Karpas-422 (cell line): ENCODE measurements at places on chromosomes 2 and 18. TPM values are rescaled to one million over a fixed set of nuclear protein-coding genes. Genes with fewer than 3 reads are reported as not detected.

DNA sequence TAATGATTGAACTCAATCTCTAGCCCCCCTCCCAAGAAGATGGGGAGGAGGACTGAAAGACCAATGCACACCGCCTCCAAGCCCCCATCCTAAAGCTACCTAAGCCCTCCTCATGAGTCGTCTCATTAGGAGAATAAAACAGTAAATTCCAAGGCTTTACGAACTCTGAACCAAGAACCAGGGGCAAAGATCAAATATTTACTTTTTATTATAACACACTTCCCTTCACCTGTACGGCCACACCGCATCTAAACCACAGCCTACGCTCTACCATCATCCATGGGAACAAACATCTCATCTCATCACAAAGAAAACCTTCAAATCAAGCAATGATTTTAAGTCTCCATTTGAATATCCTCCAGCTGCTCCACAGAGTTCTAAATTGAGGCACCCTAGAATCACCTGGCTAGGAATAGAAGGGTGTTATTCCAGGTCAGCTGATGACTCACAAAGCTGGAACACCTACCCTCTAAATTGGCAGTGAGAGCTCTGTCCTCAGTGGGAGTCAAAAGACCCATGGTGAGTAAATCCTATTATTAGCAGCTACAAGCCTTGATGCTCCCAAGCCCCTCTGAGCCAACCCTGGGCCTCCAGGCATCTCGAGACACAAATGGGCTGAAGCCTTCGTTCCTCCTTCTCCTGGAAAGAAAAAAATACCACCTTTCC, 45.6 kb upstream of the BZW1 start:
- no peak for DNase-seq

GRCh38 chr18:47490882-47491281, 239.4 kb upstream of the SKOR2 start:
- DNase-seq: no peak

DOK6 gene
- not detected in 2 replicates for total RNA-seq

- DNase-seq: no peak
These were observed 161.2 kb downstream of the DNAH7 start for GRCh38 chr2:195907474-195907873.

ANKRD30BL gene
- total RNA-seq: not detected in 2 replicates

RFTN2 gene
- total RNA-seq: not detected in 2 replicates

GRCh38 chr2:50480507-50480906, 551.4 kb downstream of the NRXN1 start:
- DNase-seq: no peak

DNA sequence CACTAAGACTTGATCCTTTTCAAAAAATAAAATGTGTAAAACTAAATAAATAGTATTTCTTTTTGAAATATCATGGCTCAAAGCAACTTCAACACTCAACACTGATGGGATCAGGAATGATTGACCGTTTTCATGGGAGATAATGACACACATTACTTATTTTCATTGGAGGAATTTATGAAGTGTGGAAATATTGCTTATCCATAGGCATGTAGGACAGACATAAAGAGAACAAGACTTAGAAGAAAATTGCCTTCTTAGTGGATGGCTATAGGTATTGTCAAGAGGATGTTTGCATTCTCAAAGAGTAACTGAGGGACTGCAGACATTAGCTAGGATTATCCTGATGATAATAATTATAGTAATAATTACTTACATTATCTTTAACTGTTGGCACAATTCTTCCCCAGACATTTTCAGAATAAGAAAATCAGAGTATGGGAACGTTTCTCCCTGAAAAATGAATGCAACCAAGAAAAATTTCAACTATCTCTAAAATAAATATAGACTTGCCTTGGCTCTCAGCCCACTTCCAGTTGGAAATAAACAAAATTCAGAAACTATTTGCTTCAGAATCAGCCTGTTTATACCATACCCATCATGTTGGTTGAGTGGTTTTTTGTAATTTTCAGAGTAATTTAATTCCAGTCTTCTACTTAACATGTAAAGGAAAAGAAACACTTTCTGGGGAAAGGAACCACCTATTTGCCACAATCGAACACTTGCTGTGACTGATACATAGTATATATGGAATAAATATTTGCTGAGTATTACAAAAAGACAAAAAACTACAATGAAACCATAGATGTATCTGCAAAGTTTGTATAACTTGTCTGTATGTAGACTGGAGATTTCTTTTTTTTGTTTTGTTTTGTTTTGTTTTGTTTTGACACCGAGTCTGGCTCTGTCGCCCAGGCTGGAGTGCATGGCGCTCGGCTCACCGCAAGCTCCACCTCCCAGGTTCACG, 165.7 kb downstream of the TMX3 start:
- no peak for DNase-seq

GRCh38 chr2:197852108-197852507, 47.7 kb downstream of the PLCL1 start:
- DNase-seq: no peak

LHCGR gene
- not detected in 2 replicates for total RNA-seq

GPR75 gene
- 6.6 and 11.4 TPM in 2 replicates for total RNA-seq

NPPC gene
- not detected in 2 replicates for total RNA-seq

CHAC2 gene
- 9.8 and 21.3 TPM in 2 replicates for total RNA-seq

DNA sequence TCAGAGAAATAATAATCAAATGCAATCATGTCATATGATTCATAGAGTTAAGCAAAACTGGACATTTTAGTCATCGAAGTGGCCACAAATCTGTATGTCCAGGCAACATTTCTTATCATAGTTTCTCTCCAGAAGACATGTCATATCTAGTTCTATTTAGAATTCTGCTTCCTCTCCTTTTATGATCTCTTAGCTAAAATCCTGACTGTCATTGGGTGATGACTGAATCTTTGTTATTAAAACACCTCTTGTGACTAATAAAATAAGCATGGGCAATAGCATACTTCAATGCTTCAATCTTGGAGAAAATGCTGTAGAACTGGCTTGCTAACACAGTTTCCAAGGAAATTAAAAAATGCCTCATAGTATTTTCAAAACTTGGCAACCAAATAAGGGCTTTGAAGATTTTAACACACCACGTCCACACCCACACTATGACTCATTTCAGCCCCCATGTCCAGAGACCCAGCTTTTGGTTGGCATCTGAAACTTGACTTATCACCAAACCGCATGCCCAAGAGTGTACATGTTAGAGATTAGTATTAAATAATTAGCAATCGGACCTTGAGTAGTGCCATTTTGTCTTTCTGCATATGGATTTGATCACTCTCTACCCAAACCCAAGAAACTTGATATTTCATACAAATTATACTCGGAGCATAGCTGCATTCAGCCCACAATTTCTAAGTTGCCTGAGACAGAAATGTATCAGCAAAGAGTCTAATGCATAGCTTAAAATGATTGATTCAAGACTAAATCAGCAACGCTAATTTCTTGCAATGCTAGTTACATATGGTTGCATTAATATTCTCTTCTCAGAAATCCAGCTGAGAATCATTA, 106.5 kb upstream of the ETAA1 start:
- no peak for DNase-seq

ALPG gene
- not detected in 2 replicates for total RNA-seq

- DNase-seq: no peak
These were observed 25.0 kb upstream of the SPP2 start for GRCh38 chr2:234025466-234025865.

DCDC2C gene
- total RNA-seq: not detected in 2 replicates

- no peak for DNase-seq
These were observed 54.2 kb downstream of the ACKR3 start for GRCh38 chr2:236623816-236624215.

DNA sequence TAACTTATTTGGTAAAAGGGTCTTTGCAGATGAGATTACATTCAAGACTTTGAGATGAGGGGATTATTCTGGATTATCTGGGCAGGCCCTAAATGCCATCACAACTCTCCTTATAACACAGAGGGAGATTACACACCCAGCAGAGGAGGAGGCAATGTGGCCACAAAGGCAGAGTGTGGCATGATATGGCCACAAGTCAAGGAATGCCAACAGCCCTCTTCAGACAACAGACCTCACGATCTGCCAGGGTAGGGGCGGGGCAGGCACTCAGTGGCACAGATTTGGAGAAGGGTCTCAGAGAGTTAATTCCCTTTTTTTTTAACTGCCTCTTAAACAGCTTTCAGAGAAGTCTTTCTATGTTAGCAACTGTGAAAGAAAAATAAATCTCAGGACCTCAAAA, 96.9 kb downstream of the CYP26B1 start:
- DNase-seq: no peak

- DNase-seq: no peak
These were observed 20.5 kb upstream of the BCL2L11 start for GRCh38 chr2:111100087-111100764.

GRCh38 chr2:21773168-21773567, 649.4 kb downstream of the TDRD15 start:
- no peak for DNase-seq

GRCh38 chr2:129070663-129071062, 752.0 kb upstream of the HS6ST1 start:
- no peak for DNase-seq

DNA sequence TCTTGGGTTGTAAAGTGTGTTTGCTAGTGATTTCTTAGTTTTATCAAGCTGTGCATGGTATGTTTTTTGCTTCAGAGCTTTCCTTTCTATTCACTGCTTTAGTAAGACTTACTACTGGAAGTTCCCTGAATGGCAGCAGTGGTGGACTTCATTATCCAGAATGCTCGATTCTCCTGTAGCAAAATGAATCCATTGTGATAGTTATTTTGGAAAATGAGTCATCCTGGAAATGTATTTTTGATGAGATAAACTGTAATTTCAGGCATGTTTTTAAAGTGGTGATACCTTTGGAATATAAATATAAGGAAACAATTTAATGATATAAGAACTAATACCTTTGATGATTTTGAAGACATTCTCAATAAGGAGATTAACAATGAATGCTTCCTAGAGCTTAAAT, 387.1 kb downstream of the PTPRM start:
- no peak for DNase-seq

DNA sequence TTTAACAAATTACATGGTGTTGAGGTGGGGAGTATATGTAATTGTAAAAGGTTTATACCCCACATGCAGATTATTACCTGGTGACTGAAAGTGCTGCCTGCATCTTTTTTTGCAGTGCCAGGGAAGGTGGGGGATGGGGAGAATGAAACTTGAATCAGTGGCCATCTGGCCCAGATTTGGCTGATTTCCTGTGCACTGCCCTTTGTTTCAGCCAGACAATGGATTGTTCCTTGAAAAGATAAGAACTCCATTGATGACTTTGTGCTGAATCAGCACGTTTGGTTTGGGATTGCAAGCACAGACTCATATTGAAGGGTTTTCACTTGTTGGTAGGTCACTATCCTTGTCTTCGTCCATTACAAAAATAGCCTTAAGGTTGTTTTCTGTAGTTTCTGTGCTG, 20.9 kb downstream of the GREB1L start:
- no peak for DNase-seq
